ENCODE measurements at places on chromosomes 4 and X. TPM values are rescaled to one million over a fixed set of nuclear protein-coding genes. Genes with fewer than 3 reads are reported as not detected.

Gene MYOZ2
- total RNA-seq: not detected

Gene G3BP2
- 196 TPM for total RNA-seq

Gene TMPRSS11A
- total RNA-seq: not detected

Gene RAPGEF2
- 49.3 TPM for total RNA-seq

Gene FAM241A
- total RNA-seq: 12.5 TPM
